ENCODE measurements at places on chromosomes 6 and 20. TPM values are rescaled to one million over a fixed set of nuclear protein-coding genes. Genes with fewer than 3 reads are reported as not detected.

GRCh38 chr6:143611580-143611979 lies 66.2 kb upstream of the PHACTR2 start:
- H3K4me1 ChIP-seq: peaks cover 11% of the 10 kb centered on the region
- H3K27ac ChIP-seq: no peak overlapping the region
- no peaks in the 10 kb centered on the region for H3K36me3 ChIP-seq
- no peak overlapping the region for H3K4me3 ChIP-seq

DNA sequence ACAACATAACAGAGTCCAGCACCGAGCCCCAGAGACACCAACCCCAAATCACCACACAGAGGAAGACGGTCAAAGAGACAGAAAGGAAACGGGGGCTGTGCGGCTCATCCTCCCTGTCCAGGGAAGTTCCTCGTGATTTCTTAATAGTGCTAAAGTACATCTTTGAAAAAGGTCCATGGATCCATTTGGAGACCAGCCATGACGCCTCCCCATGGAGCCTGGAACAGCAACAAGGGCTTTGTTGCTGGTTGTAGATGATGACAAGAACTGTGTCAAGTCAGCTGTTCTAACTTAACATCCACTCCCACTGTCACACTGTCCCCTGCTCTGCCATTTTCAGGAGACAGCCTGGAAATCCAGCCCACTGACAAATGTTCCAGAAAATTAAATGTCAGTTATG lies 99.7 kb downstream of the ATP9A start:
- H3K27ac ChIP-seq: no peak overlapping the region
- H3K36me3 ChIP-seq: no peaks in the 10 kb centered on the region
- H3K4me3 ChIP-seq: no peak overlapping the region
- H3K27me3 ChIP-seq: no peaks in the 10 kb centered on the region
- no peak for DNase-seq

DNA sequence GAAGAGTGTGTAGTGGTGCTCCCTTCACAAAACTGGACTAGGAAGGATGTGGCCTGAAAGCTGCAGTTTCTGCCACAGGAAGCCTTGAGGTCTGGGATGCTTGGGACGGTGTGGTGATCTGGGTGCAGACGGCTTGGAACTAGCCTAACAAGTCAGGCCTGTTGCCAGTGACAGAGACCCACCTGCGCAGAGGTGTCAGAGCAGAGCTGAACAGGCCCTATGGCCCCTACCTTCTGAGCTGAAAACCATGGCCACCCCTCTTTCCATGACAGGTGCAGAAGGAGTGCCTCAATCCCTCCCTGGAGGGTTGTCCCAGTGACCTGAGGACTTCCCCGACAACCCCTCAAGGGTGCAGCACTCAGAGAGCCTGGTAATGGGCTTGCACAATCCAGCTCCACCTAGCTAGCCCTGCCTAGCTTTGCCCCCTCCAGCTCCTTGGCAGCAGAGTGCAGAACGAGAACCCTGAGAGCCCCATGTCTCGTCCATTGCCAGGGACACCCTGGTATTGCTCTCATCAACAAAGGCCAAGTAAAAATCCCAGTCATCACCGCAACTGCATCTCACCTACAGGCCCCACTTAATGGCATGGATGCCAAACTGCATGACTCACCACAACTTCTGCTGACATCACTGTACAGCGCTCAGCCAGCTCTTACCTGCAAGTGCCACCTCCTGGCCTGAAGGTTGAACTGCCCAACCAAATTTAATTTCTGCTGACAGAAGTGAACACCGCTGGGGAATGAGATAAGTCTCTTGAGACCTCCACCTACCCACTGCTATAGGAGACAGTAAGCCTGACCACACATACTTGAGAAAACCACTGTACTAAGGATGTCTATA lies 563.1 kb downstream of the TFAP2A start:
- H3K27ac ChIP-seq: no peak overlapping the region
- no peaks in the 10 kb centered on the region for H3K27me3 ChIP-seq
- H3K36me3 ChIP-seq: no peaks in the 10 kb centered on the region
- peak; percentile 14 for DNase-seq

- H3K27ac ChIP-seq: no peak overlapping the region
- no peaks in the 10 kb centered on the region for H3K36me3 ChIP-seq
- H3K27me3 ChIP-seq: peaks cover 10% of the 10 kb centered on the region
These were observed 25.1 kb upstream of the TRIM26 start for GRCh38 chr6:30238178-30238795.

DNA sequence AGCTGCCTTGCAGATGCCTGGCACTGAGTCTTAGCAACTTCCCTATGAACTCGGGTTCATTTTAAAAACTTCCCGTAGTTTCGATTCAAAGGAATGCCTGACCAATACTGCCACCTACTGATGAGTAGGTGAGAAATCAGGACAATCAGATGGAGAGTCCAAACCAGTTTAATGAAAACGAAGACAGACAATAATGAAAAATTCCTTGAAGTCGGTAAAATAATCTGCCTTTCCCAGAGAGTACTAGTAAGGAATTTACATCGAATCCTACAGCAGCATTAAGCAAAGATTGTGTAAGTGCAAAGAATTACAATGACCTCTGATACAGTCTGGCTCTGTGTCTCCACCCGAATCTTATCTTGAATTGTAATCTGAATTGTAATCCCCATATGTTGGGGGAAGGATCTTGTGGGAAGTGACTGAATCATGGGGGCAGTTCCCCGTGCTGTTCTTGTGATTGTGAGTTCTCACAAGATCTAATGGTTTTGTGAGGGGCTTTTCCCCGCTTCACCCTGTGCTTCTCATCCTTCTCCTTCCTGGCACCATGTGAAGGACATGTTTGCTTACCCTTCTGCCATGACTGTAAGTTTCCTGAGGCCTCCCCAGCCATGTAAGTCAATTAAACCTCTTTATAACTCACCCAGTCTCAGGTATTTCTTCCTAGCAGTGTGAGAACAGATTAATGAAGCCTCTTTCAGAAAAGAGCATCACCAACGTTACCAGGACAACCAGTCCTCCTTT lies 134.4 kb downstream of the ARHGAP18 start:
- H3K36me3 ChIP-seq: no peaks in the 10 kb centered on the region
- H3K27me3 ChIP-seq: no peaks in the 10 kb centered on the region
- no peaks in the 10 kb centered on the region for H3K4me1 ChIP-seq

- H3K27ac ChIP-seq: no peak overlapping the region
- no peak overlapping the region for H3K4me3 ChIP-seq
- H3K4me1 ChIP-seq: no peaks in the 10 kb centered on the region
- peak; percentile 57 for DNase-seq
- H3K36me3 ChIP-seq: no peaks in the 10 kb centered on the region
These were observed 21.0 kb upstream of the PRELID3B start for GRCh38 chr20:59063358-59064213.

The EDN1 gene
- total RNA-seq: 25.0 TPM

DNA sequence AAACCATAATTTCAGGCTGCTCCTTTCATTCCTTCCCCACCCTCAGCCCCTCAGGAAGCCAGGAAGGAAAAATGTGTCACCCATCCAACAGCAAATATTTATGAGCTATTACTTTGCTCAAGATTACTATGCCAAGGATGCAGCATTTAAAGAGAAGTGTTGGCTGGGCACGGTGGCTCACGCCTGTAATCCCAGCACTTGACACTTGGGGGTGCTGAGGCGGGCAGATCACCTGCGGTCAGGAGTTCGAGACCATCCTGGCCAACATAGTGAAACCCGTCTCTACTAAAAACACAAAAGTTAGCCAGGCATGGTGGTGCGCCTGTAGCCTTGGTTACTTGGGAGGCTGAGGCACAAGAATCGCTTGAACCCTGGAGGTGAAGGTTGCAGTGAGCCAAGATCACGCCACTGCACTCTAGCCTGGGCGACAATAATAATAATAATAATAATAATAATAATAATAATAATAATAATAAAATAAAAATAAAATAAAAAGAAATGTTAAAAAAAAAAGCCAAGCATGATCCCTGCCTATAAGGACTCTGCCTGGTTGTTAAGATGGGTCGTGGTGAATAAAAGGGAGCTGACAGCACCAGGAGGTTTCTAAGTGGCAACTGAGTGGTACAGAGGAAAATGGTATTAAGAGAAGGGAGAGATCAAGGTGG lies 20.5 kb upstream of the TIAM2 start:
- peaks cover 2% of the 10 kb centered on the region for H3K4me1 ChIP-seq
- no peaks in the 10 kb centered on the region for H3K36me3 ChIP-seq
- no peaks in the 10 kb centered on the region for H3K27me3 ChIP-seq
- no peak overlapping the region for H3K4me3 ChIP-seq
- H3K27ac ChIP-seq: no peak overlapping the region
- no peak for DNase-seq

All from hepatocyte (in vitro differentiated cells).